ENCODE measurements at places on chromosomes 16 and 17.

- DNase-seq, result no peak
Measured at GRCh38 chr17:74852237-74853047, 7.2 kb downstream of the GRIN2C start.

- no peak for DNase-seq
Measured at GRCh38 chr17:35817196-35817595, 7.9 kb downstream of the TAF15 start.

- DNase-seq, result no peak
Measured at GRCh38 chr17:62775876-62776275, 32.2 kb downstream of the MARCHF10 start.

DNA sequence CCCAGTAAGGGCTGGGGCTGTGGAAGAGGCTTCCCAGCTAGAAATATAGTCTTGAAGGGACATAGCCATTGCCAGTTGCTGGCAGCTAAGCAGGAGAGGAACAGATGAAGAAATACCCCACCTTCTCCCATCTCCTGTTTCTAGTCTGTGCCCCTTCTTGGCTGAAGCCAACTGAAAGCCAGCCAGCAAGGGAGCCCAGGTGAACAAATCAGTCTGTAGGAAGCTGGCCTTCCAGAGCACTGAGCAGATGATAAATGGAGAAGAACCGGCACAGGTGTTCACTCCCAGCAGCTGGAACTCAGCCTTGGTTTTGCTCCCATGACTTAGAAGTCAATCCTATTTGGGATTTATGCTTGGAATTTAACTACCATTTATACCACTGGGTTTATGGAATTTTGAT lies 69.2 kb upstream of the DHX40 start:
- no peak for DNase-seq

DNA sequence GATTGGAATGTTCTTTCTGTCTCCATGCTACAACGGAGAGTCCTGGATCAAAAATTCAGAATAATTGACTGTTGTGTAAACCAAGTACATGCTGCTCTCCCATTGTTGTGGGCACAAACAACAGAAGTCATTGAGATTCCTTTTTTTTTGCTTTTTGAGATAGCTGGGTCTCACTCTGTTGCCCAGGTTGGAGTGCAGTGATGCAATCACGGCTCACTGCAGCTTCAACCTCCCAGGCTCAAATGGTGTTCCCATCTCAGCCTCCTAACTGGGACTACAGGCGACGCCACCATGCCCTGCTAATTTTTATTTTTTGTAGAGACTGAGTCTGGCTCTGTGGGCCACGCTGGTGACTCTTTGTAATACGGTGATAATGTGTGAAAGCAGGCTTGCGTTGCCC lies 24.5 kb downstream of the NDE1 start:
- DNase-seq, result no peak

GRCh38 chr17:47802341-47803022 lies 19.1 kb downstream of the OSBPL7 start:
- DNase-seq, result peak; percentile 35

DNA sequence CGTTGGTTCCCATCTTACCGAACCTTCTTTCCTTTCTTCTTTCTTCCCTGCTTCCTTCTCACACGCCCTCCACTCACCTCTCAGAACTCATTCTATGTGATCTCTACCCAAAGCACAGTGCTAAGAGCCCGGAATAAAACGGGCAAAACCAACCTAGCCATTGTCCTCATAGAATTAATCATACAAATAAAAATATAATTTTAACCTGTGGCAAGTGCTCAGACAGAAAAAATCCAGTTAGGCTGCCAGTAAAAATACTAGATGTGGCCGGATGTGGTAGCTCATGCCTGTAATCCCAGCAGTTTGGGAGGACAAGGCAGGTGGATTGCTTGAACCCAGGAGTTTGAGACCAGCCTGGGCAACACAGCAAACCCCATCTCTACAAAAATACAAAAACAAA lies 27.0 kb downstream of the BMERB1 start:
- no peak for DNase-seq

- no peak for DNase-seq
Measured at GRCh38 chr17:53227514-53227913, 595.2 kb upstream of the KIF2B start.
